ENCODE measurements at places on chromosomes 6 and 20.

GRCh38 chr6:21348504-21349195, 244.9 kb upstream of the SOX4 start:
- no peak for DNase-seq

GRCh38 chr6:57021086-57021720, 25.3 kb upstream of the KIAA1586 start:
- DNase-seq = peak; percentile 32

DNA sequence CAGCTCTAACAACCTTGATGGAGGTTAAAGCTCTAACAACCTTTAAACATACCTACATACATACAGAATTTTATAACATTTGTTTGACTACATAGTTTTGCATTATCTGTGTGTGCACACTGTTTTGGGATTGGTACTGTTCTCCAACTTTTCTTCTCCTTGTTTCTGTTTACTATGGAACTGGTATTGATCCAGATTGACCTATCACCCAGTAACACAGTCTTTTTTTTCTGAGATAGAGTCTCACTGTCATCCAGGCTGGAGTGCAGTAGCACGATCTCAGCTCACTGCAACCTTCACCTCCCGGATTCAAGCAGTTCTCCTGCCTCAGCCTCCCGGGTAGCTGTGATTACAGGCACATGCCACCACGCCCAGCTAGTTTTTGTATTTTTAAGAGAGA, 16.7 kb upstream of the SUMO4 start:
- no peak for DNase-seq

DNA sequence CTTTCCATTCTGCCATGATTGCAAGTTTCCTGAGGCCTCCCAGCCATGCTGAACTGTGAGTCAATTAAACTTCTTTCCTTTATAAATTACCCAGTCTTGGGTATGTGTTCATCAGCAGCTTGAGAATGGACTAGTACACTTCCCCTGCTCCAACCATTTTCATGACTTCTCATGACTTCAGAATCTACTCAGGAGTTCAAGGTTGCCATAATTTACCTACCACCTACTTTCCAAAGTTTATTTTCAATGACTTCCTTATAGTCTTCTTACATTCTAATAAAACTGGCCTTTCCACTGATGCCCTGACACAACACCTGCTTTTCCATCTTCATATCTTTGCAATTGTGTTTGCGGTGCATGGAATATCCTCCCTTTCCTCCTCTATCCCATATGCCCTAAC, 31.2 kb upstream of the PKIB start:
- DNase-seq = no peak

DNA sequence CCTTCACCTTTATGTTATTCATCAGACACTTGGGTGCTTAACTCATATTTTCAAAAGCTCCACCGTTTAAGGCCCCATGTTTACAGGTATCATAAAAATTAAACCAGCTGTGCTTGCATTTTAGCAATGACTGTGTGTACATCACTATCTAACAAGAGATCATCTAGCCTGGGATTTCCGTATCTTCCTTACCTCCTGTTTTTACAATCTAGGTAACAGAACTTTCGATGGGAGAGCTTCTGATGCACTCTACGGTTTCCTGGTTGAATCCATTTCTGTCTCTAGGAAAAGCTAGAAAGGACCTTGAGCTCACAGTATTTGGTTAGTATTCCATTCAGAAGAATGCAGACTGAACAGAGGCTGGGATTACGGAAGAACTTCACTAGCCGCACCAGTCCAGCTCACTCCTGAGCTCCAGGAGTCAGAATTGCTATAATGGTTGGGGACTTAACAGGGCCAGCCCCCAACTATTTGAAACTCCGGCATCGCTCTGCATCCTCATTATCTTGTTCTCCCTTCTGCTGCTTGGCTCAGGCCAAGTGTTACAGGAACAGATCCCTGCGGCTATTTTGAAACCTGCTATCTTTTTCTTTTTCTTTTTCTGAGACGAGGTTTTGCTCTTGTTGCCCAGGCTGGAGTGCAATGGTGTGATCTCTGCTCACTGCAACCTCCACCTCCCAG, 13.0 kb upstream of the CLDN20 start:
- DNase-seq = no peak

DNA sequence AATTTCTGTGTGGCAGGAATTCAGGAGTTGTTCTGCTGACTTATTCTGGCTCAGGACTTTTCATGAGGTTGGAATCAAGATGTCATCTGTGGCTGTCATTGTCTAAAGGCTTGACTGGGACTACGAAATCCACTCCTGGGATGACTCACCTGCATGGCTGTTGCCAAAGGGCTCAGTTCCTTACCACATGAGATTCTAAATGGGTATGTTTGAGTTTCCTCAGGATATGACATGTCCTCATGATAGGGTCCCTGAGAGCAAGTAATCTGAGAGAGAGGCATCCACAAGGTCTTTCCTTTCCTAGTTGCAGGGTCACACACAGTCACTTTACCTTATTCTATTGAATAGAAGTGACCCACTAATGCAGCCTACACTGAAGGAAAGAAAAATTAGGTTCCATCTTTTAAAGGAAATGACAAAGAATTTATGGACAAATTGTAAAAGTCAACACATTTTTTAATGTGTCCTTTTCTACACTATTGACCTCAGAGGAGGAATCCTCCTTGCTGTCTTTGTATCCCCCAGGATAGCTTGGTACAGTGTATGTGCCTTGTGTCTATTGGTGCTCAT, 1025.0 kb upstream of the GJE1 start:
- DNase-seq = peak; percentile 17

- no peak for DNase-seq
Observed at GRCh38 chr6:137119196-137120104, 54.0 kb downstream of the IL22RA2 start.

GRCh38 chr6:106134906-106135634, 48.9 kb downstream of the PRDM1 start:
- DNase-seq = no peak

- DNase-seq = no peak
Observed at GRCh38 chr6:170555305-170555704, 1.1 kb downstream of the TBP start.

- no peak for DNase-seq
Observed at GRCh38 chr20:60104993-60105803, 147.0 kb downstream of the CDH26 start.

- no peak for DNase-seq
Observed at GRCh38 chr20:18001131-18001921, 32.5 kb downstream of the MGME1 start.

- DNase-seq = no peak
Observed at GRCh38 chr6:13378669-13379590, 50.6 kb upstream of the TBC1D7 start.
